ENCODE measurements at places on chromosomes 7 and 10.
A peak's percentile ranks its signal among the peaks of the same experiment; 100 is the strongest.

DNA sequence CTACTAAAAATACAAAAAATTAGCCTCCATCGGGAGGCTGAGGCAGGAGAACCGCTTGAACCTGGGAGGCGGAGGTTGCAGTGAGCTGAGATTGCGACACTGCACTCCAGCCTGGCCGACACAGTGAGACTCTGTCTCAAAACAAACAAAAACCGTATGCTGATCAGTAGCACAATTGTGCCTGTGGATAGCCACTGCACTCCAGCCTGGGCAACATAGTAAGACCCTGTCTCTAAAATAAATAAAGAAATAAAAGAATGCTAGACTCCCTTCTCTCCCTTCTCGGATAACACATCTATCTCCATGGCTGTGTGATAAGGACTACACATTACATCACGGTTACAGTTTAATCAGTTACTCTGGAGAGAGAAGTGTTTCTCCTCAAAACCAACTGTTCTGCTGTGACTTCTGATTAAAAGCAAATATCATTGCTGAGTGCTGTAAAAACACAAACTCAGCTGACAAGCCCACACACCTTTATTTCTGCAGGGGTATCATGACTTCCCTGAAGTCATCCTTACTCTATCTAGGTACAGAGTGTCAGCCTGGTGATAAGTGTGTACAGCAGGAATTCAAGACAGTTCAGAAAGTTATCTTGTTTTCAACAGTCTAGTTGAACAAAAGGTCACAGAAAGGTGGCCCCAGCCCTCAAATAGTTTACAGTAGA lies 5.3 kb upstream of the ARHGAP19 start:
- DNase-seq, result no peak

- no peak for DNase-seq
Measured at GRCh38 chr10:114294549-114294948, 55.5 kb downstream of the VWA2 start.

GRCh38 chr7:78768859-78769258 lies 684.6 kb downstream of the MAGI2 start:
- no peak for DNase-seq

GRCh38 chr10:118911363-118911762 lies 118.2 kb upstream of the NANOS1 start:
- no peak for DNase-seq

GRCh38 chr7:152435384-152436110 lies at the start of gene KMT2C:
Gene KMT2C (minus strand): TSS chr7:152436003. CDS start chr7:152435786, 217 bp downstream.
- peak; percentile 36 for DNase-seq

GRCh38 chr10:9296190-9296589 lies 1241.7 kb downstream of the GATA3 start:
- DNase-seq, result no peak

DNA sequence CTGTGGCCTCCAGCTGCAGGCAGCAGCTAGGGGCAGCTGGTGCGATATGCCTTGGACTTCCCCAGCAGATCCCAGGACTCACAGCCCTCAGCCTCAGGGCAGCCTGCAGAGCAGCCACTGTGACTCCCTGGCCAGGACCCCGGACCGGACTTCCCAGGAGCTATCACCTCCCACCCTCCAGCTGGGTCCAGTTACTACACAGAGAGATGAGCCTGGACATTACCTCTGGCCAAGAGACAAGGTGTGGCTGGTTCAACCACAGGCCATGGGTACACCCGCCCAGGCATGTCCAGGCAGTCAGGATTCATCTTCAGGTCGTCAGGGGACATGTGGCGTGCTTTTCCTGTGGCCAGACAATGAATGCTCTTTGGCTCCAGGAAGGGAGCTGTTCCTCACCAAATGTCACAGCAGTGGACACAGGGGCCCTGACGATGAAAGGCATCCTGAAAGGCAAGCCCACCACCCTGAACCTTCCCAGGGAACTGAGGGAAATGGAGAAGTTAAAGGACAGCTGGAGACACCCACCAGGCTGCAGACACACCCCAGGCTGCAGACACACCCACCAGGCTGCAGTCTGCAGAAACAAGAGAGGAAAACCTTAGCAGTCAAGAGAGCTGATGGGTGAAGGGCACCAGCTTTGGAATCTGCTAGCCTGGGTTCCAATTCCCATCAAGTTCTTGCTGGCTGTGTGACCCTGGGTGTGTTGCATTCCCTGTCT lies 25.8 kb upstream of the NANOS1 start:
- no peak for DNase-seq

GRCh38 chr7:44935583-44935982 lies 43.2 kb downstream of the MYO1G start:
- no peak for DNase-seq

GRCh38 chr10:76411729-76412435 lies 980.5 kb downstream of the LRMDA start:
- DNase-seq, result no peak

- no peak for DNase-seq
Measured at GRCh38 chr7:69717221-69717620, 118.9 kb downstream of the AUTS2 start.

- DNase-seq, result no peak
Measured at GRCh38 chr10:43866712-43867111, 218.0 kb upstream of the ZNF32 start.

DNA sequence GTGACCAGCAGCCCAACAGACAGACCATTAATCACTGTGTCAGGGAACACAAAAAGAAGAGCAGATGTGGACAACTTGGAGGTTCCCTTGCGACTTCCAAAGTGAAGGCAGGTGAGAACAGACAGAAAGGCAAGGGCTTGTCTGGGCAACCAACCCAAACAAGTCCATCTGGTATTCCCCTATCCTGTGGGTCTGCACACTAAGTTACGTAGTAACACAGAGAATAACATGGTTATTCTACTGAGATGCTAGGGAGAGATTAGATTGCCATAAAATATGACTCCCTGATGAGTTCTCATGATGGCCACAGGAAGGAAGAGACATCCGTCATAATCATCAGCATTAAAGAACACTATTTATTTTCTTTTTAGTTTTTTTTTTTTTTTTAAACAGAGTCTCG lies 252.2 kb downstream of the CALN1 start:
- no peak for DNase-seq

- no peak for DNase-seq
Measured at GRCh38 chr10:114683593-114683992, 25.5 kb upstream of the ABLIM1 start.

- DNase-seq, result no peak
Measured at GRCh38 chr10:15427843-15428414, 56.8 kb upstream of the FAM171A1 start.

GRCh38 chr7:137718355-137718754 lies 128.4 kb downstream of the DGKI start:
- DNase-seq, result no peak

DNA sequence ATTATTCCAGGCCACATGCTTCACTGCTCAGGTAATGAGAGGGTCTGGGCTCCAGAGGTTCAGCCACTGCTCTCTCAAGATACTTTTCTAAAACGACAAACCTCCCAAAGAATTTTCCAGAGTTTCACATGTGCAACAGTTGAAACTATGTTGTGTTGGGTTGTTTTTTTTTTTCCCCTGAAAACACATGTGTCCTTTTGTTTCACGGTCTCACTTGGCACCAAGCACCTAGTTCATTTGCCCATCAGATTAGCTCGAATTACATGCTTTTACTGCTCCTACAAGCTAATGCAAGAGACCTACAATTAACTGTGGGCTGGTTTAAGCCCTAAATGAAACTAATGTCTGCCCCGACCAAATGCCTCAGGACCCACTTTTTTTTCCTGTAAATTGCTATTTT lies 313.3 kb downstream of the FGFR2 start:
- DNase-seq, result no peak

DNA sequence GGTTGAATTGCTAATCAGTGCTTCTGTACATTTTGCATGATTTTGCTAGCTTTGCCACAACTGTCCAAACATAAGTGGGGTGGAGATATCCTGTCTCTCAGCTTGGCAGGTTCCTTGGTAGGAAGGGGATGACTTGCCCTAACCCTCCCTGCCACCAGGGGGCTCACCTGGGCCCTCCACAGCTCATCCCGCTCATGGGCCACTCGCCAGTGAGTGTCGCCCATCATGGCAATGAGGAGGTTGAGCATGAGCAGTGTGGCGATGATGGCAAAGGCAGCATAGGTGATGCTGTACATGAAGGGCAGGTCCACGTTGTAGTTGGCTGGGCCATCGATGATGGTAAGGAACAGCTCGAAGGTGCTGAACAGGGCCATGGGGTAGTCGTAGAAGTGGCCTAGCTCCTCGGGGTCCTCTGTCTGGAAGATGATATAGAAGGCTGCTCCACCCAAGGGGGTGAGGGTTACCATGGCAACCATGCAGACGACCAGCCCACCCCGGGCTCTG lies 12.2 kb downstream of the TRPV6 start:
- no peak for DNase-seq

DNA sequence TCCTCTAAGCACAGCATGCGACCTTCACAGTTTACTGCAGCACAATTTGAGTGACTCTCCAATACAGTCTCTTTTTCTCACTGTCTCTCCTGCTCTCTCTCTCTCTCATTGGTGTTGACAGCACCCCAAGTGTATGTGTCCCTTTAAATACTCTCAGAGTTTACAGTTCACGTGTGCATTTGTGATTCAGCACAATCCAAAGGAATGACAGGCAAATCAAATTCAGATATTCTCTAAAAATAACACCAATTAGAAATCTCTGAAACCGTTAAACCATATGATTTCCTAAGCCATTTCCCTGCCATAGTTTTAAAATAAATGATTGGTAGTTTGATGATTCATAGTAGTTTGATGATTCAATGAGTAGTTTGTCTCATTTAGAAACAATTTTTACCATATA lies 104.0 kb upstream of the GAD2 start:
- DNase-seq, result no peak

DNA sequence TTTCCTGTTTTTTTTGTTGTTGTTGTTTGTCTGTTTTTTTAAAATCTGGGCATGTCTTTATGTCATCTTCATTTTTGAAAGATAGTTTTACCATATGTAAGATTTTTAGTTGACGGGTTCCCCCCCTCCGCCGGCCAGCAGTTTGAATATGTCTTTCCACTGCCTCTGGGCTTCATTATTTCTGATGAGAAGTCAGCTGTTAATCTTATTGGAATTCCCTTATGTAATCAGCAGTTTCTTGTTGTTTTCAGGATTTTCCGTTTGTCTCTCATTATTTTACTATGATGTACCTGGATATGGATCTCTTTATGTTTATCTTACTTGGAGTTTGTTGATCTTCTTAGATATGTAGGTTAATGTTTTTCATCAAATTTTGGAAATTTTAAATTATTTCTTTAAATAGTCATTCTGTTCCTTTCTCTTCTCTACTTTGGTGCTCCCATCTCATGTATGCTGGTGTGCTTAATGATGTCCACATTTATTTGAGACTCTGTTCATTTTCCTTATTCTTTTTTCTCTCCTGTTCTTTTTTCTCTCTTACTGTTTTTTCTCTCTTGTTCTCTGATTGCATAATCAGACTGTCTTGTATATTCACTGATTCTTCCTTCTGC lies 9.7 kb downstream of the EXOC6 start:
- DNase-seq, result no peak

DNA sequence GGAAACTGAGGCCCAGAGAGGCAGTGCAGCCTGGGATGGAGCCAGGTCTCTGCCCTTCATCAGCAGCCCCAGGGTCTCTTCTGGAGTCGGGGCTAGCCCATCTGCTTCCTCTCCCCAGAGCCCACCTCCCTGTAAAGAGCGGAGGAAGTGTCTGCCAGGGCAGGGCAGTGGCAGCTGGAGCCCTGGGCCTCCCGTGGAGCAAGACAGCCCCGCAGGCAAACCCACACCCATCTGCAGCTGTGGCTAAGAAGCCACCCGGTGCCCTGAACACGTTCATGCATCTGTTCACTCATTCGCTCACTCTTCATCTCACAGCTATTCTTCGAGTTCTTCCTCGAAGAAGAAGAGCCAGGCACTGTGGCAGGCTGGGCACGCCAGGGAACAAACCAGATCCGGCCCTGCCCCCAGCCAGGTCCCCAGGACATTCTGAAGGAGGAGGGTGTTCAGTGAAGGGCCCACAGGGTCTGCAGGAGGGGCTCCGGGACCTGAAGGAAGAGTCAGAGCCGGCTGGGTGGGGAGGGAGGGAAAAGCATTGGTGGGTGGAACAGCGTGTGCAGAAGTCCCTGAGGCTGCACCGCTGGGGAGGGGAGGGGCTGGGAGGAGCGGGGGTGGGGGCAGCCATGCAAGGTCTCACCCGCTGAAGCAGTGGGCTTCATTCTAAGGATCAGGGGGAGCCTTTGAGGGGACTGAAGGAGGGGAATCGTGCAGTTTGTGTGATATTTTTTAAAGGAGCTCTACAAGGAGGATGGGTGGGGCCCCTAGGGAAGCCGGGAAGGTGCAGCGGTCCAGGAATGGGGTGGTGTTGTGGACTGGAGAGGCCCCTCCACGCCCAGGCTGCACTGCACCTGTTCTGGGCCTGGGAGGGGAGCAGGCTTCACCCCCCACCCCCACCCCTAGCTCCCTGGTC lies 99.1 kb downstream of the UNCX start:
- no peak for DNase-seq

GRCh38 chr7:107559864-107560263 lies 3.9 kb downstream of the COG5 start:
- no peak for DNase-seq

DNA sequence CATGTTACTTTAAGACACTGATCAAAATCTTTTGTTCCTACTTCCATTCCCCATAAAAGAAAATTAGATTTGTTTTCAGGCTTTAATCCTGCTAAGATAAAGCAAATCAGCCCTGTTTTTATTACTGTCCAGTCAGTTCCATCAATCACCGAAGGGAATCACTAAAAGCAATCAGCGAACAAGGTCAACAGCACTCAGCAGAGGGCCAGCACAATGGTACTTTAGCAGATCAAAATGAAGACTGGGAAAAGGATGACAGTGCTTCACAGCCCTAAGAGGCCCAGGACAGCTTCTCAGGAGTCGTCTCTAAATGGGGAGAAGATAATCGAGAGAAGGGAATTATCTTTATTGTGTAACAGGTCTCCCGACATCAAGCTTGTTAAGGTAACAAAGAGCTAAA lies 32.7 kb downstream of the SEM1 start:
- no peak for DNase-seq

GRCh38 chr10:4617589-4617988 lies 208.4 kb upstream of the AKR1E2 start:
- DNase-seq, result no peak

GRCh38 chr7:31119249-31119648 lies 67.1 kb downstream of the ADCYAP1R1 start:
- no peak for DNase-seq

- no peak for DNase-seq
Measured at GRCh38 chr10:128147064-128147463, 20.8 kb upstream of the MKI67 start.

DNA sequence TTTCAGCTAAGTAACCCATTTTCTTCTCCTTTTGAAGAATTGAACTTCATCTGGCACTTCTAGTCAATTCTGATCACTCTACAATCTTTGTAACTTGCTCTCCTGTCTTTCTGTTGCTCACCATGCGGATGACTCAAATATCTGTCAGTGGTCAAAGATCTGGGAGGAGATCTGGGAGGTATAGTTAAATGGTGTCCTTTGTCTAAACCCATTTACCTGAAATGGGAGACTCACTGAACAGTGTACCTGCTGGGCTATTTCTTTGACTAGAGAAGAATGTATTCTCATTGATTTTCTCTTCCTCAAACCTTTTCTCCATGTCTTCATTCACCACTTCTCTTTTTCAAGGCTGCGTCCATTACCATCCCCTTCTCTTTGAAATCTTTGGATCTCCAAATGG lies 42.0 kb upstream of the PCLO start:
- DNase-seq, result no peak

- no peak for DNase-seq
Measured at GRCh38 chr7:105975770-105976417, 12.8 kb downstream of the CDHR3 start.
